ENCODE measurements at places on chromosomes 16 and 17.
A peak's percentile ranks its signal among the peaks of the same experiment; 100 is the strongest.

DNA sequence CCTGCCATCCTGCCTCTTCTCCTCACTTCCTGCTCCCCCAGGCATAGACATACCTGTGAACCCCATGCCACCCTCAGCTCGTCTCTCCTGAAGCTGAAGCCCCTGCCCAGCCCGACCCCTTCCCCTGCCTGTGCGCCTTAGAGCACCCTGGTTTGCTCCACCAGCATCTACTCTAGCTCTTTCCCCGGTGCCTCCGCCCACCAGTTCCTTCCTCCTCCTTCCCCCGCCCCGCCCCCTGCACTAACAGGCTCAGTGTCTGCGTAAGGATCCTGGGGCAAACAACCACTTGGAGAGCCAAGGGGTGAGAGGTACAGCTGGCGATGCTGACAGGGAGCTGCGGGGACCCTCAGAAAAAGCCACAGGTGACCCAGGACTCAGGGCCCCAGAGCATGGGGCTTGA, 1.9 kb downstream of the GPR142 start:
- DNase-seq = peak; percentile 60

- DNase-seq = no peak
Measured at GRCh38 chr16:81335669-81336068, 20.9 kb downstream of the GAN start.

- DNase-seq = no peak
Measured at GRCh38 chr16:75239542-75240122, 11.8 kb downstream of the BCAR1 start.

GRCh38 chr16:81533175-81533507, 88.5 kb downstream of the CMIP start:
- no peak for DNase-seq

GRCh38 chr17:81371910-81372760, 23.1 kb upstream of the BAHCC1 start:
- no peak for DNase-seq

DNA sequence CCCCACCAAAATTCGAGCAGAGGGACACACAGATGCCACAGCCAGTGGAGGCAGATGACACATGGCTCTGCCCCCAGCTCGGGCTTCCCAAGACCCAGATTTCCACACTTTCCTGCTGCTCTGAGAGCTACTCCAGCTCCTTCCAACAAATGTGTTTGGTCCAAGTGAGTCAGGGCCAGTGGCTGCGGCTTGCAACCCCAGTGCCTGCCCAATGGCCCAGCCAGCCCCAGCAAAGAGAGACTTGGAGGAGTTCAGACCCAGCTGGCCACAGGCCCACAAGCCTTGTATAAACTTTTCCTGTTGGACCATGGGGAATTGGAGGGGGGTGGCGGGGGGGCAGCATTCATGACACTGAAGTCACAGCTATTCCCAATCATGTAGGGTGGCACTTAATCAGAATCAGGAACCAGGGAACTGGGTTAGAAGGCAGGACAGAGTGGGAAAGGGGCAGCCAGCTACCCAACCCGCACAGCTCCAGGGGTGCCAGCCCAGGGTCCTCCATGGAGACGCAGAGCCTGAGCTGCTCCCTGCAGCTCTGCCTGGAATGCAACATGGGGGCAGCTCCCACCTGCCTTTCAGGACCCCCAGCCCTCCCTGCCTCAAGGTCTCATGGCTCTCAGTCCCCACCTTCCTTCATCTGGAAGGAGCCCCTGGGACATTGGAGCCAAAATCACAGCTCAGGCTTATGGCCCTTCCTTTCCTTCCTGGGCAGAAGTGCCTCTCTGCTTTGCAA, 17.5 kb upstream of the C16orf78 start:
- DNase-seq = no peak

DNA sequence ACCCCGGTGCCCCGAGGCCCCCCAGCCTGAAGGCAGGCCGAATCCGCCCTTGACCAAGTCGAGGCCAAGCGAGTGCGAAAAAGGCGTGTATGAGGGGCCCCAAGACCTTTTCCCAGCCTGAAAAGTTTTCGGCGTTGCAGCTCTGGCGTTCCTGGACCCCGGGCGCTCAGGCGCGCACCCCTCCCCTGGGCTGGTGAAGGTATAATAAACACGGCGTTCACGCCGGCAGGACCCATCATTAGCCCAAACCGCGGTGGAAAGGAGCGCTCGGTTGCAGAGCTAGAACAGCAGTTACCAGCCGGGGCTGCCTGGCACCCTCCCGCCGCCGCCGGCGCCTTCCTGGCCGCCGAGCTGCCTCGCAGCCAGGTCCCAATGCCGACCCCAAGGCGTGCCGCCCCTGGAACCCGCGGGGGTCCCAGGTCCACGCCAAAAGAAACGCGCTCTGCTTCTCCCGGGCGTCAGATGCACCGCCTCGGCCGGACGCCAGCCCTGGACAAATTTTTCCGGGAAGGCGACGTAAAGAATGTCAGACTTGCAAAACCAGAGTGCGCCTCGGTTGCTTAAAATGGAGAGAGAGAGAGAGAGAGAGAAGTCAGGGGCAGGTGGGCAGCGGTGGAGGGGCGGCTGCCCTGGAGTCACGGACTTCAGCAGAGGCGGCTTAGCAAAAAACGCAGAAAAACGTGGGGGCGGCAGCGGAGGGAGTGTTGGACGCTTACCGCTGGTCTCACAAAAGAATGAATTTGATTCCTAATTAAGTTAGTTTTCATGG, 11.5 kb upstream of the FOXF1 start:
- no peak for DNase-seq

DNA sequence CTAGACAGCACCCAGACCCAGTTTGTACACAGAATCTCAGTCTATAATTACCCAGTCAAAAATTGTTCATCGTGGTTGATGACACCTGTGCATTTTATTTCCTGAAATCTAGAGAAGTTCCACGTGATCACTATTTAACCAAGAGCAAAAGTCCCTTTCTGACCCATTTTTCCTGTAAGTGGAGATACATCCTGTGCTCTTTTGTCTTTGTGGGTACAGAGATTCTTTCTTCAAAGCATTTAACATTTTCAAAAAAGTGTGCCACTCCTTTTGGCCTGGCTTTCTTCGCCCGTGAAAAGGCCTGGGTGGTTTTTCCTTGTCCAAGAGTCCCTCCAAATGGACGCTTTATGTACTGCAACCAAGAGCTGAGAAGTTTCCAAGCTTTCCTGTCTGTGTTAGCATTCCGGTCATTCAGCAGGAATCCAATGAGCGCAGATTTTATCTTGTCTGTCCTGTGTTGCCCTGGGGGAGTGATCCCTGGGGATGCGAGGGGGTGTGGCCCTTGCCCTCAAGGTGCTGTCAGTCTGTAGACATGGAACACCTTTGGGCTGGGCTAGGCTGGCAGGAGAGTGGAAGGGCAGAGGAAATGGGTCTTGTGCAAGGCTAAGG, 161.1 kb upstream of the CACNG5 start:
- DNase-seq = no peak

- DNase-seq = no peak
Measured at GRCh38 chr16:54987081-54987480, 56.4 kb downstream of the IRX5 start.

GRCh38 chr17:5418858-5419355, 555 bp downstream of the NUP88 start:
- DNase-seq = peak; percentile 53

- DNase-seq = no peak
Measured at GRCh38 chr17:7060165-7060891, 16.4 kb upstream of the SLC16A11 start.

DNA sequence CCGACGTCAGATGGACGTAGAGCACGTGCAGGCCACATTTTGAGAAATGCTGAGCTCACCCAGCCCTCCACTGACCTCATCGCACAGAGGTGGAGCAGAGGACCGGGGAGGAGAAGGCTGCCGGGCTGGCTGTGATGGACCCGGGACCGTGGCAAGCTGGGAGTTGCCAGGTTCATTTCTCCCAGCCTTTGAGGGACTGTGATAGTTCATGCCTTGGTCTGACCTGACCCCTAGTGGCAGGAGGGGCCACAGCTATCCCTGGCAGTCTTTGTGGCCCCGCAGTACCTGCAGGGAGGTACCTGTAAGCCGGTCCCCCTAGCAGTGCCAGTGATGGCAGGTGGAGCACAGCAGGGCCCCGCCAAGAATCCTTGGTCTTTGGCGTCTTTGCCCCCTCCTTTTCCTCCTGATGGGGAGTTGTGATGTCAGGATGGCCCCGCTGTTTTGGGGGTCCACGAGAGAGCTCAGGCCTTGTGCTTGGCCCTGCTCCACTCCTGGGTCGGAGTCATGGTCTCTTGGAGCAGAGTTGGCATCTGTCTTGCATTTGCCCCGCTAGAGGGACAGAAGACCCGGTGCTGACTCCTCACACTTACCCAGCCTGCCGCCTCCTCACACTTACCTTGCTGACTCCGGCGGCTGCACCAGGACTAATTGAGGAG, 50.4 kb downstream of the OR1D5 start:
- peak; percentile 15 for DNase-seq

DNA sequence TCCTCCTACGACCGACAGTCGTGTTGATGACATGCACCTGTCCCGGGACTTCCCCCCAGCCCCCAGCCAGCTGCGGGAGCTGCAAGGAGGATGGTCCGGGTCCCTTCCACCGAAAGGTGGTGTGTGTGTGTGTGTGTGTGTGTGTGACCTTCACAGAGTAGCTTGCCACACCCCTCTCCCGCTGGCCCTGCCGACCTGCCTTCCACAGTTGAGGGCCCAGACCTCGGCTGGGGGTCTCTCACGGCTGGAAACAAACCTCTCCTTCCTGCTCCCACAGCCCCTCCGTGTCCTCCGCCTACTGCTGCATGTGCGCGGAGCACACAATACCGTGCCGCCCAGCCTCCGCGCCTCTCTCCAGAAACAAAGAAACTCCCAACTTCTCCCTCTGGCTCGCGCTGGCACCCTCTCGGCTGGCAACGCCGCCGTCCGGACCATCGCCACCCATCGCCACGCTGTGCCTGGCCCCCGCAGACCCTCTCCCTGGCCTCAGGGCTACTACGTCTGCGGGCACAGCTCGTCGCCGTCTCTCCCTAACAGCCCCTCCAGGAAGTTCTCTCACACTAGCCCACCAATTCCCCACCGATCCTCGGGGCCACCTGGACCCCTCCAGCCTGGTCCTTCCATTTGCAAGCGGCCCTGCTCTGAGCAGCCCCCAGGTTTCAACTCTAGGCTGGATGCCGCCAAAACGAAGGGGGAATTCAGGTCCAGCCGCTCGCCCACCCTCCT, 81.2 kb downstream of the TIMM22 start:
- no peak for DNase-seq

DNA sequence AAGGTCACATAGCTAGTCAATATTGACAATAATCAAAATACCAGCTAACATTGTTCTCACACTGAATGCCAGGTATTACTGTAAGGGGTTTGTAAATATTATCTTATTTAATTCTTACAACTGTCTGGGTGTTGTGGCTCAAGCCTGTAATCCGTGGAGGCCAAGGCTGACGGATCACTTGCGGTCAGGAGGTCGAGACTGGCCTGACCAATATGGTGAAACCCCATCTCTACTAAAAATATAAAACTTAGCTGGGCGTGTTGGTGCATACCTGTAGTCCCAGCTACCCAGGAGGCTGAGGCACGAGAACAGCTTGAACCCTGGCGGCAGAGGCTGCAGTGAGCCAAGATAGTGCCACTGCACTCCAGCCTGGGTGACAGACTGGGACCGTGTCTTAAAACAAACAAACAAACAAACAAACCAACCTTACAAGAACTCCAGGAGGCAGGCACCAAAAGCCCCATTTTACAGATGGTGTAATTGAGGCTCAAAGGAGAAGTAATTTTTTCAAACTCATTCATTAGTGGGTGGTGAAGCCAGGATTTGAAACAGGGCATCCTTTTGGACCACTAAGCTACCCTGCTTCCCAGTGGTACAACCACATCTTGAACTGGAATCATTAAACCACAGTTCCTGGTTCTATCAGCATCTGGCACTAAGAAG, 104.3 kb downstream of the XYLT1 start:
- no peak for DNase-seq

- no peak for DNase-seq
Measured at GRCh38 chr16:52634528-52634927, 87.6 kb upstream of the TOX3 start.

DNA sequence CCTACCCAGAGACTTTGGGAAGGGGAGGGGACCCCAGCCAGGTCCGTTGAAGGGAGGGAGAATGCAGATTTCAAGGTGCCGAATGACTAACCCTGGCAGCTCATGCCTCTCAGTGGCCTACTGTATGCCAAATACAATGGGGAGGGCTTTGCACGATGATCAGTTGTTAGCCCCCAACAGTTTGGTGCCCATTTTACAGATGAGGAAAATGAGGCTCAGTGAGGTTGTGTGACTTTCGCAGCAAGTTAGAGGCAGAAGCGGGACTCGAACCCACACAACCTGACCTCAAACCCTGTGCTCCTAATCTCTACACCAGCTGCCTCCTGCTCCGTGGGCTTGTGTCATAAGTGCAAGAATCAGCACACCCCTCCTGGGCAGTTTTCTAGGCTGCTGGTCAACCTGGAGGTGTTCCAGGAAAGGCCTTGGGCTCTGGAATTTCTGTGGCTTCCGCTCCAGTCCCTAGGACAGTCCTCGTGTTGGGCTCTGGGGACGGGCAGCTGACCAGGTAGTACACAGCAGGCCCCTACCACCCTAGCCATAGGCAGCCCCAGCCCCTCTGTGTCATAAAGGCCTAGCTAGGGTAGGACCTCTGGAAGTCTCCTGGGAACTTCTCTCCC, 11.9 kb upstream of the NAGPA start:
- DNase-seq = no peak

GRCh38 chr17:69179227-69179952, 37.7 kb upstream of the ABCA6 start:
- no peak for DNase-seq

DNA sequence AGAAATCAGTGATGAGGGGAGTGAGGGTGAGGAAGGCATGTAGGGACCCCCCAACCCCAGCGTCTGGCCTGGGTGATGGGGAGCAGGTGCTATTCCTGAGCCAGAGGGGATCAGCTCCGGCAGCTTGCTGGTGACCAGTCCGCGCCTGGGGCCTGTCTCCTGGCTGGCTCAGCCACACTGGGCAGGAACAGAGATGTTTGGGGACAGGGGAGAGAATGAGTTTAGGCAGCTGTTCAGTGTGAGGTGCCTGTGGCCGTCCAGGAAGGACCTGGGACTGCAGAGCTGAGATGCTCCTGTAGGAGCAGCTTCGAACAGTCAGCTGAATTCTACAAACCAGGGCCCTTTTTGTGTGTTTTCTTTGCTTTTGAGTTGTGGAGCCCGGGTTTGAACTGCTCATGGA, 23.2 kb upstream of the SPNS2 start:
- DNase-seq = no peak

GRCh38 chr16:23962001-23962400, 126.2 kb downstream of the PRKCB start:
- peak; percentile 52 for DNase-seq

Measured in stimulated activated CD4-positive, alpha-beta T cell treated with anti-CD3 and anti-CD28 coated beads, Interleukin-1b, Interleukin-23, amount 100 ng/mL, for 24 hours (primary cell).